ENCODE measurements at places on chromosomes 16 and 17.

DNA sequence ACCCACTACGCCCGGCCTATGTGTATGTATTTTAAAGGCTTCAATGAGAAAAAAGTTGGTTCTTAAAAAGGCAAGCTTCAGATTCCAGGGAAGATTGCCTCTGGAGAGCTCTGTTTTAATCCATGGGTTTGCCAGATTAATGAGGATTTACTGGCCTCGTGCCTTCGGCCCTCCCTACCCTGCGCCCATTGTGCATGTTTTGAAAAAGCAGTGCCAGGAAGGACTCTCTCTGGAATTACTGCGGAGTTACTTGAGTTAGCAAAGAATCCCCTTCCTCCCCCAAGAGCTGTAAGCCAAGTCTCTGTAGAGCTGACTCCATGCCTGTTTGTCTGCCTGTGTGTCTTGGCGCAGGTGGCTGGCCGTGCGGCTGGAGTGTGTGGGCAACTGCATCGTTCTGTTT, 98.9 kb downstream of the ABCC6 start:
- DNase-seq = no peak

DNA sequence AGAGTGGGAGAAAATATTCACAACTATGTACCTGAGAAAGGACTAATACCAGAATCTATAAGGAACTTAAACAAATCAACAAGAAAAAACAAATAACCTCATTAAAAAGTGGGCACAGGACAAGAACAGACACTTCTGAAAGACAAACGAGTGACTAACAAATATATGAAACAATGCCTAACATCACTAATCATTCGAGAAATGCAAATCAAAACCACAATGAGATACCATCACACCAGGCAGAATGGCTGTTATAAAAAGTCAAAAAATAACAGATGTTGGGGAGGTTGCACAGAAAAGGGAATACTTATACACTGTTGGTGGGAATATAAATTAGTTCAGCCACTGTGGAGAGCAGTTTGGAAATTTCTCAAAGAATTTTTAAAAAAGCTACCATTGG, 83.5 kb upstream of the WSCD1 start:
- DNase-seq = no peak

DNA sequence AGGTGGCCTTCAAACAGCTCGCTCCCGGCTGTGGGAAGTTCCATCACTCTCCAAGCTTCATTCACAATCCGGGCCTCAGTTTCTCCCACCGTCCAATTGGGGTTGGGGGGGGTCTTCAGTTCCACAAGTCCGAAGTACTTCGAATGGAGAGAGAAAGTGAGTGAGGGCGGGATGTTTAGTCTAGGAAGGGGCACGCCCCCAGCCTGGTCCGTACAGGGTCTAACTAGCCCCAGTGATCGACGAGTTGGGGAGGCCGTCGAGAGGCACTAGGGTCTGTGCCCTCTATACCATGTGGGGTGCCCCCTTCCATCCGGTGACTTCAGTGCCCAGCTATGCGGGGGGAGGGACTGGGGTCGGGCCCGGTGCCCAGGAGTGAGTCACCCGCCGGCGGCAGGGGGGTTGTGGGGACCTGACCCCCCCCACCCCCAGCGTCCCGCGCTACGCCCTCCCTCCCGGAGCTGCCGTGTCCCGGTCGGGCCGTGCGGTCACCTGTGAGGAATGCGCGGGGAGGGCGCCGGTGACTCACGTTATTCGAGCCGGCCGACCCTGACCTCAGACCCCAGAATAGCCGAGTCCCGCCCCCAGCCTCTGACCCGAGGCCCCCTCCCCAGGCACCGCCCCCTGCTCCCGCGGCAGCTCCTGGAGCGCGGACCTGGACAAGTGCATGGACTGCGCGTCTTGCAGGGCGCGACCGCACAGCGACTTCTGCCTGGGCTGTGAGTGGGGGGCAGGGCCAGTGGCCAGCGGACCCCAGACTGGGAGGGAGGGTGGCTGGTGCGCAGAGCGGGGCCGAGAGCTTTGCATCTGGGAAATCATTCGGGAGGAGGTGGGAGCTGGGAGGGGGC, 658 bp downstream of the TNFRSF12A start:
- DNase-seq = peak; percentile 84

GRCh38 chr16:1949507-1949906, 5.0 kb downstream of the RPL3L start:
- no peak for DNase-seq

GRCh38 chr17:8822401-8823035, 23.4 kb upstream of the MFSD6L start:
- DNase-seq = no peak

GRCh38 chr16:457732-458400, 32.4 kb downstream of the RAB11FIP3 start:
- DNase-seq = no peak

DNA sequence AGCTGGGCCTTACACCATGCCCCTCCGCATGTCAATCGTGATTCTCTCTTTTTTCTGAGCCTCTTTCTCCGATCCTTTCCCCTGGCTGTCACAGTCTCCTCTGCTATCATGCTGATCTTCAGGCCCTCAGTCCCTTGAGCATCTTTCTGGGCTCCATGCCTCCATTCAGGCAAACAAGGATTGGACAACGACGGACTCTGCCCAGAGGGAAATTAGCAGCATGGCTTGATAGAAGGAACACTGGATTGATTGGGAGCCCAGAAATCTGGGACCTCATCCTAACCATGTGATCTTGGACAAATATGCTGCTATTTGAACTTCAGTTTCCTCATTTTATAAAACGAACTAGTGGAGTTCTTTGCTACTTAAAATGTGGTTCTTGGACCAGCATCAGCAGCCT, 19.6 kb upstream of the PHF12 start:
- no peak for DNase-seq

DNA sequence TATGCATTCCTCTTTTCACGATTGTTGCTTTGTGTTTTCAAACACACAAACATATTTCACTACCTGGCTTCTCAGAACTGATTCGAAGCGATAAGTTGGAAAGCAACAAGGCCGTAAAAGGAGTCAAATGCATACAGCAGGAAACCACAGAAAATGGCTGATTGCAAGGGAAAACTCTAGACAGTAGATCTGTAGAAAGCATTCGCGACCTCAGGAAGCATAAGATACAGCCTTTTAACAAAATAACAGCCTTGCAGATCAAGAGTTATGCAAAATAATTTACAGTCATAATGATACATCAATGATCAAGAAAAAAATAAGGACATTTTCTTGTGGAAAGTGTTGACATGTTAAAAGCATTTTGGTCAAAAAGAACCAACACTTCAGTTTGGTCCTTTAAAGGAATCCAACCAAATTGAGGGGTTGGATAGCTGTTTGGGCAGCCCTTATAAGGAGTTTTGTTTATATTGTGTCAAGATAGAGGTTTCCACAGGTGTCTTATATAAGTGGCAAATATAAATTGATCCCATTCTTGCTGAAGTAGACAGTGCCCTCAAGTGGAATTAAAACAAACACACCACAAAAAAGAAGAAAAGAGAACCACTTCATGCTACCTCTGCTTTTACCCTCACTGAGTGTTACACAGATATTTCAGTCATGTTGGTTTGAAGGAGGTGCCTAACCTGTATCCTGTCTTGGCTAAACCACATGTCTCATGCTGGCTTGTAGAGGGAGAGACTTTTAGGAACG, 5.5 kb downstream of the CYLD start:
- DNase-seq = peak; percentile 35

GRCh38 chr17:62627904-62628633, 599 bp downstream of the MRC2 start:
- no peak for DNase-seq

- no peak for DNase-seq
Observed at GRCh38 chr16:19169082-19169639, 1.1 kb downstream of the SYT17 start.

DNA sequence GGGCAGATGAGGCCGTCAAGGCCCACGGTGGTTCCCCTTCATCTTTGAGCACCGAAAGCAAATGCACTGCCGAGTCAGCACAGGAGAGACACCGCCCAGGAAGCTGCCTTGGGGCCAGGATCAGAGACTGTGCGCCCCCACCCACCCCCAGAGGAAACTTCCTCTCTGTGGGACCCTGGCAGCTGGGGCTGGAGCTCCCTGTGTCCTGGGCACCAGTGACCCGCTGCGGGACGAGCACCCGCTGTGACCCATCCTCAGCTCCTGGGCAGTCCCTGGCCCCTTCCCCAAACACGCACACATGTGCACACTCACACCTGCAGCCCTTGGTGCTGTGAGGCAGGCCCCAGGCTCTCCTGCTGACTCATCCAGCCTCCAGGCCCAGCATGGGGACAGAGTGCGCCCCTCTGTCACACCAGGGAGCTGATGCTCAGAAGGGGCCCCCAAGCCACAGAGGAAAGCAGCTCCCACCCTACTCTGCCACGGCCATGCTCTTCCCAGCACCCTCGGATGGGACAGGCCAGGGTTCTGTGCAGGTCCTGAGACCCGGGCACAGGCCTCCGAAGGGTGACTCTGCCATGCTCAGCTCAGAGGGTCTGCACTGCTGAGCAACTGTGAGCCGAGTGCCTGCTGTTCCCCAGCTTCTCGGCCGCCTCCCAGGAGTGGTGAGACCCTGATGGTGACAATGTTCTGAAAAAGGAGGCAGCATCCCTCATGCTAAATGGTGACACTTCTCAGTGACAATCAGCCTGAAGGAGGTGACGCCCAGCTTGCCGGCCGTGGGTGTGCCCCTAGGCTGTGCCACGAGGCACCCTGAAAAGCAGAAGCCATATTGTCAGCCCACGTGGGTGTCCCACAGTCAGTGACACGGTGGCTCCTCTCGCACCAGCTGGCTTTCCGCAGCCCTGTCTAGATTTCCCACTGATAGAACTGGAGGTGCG, 3.6 kb downstream of the PIEZO1 start:
- DNase-seq = peak; percentile 81

GRCh38 chr17:73560661-73561060, 83.6 kb downstream of the SDK2 start:
- DNase-seq = no peak

- DNase-seq = no peak
Observed at GRCh38 chr16:66070140-66070917, 296.2 kb upstream of the CDH5 start.

DNA sequence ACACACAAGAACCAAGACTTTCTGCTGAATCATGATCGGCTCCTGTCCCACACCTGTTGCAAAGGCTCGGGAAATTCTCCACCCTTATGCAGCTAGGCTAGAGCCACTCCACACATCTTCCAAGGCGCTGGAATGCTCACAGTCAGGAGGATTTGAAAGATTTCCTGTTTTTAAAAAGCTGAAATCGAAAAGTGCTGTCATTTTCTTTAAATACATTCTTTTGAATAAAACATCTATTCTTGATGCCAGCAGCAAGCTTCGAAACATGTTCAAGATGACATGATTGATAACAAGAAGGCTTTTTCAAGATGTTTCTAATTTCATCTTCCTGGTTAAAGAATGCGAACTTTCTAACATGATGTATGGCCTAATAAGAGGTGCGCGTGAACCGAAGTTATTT, 219.7 kb upstream of the CDH5 start:
- no peak for DNase-seq

DNA sequence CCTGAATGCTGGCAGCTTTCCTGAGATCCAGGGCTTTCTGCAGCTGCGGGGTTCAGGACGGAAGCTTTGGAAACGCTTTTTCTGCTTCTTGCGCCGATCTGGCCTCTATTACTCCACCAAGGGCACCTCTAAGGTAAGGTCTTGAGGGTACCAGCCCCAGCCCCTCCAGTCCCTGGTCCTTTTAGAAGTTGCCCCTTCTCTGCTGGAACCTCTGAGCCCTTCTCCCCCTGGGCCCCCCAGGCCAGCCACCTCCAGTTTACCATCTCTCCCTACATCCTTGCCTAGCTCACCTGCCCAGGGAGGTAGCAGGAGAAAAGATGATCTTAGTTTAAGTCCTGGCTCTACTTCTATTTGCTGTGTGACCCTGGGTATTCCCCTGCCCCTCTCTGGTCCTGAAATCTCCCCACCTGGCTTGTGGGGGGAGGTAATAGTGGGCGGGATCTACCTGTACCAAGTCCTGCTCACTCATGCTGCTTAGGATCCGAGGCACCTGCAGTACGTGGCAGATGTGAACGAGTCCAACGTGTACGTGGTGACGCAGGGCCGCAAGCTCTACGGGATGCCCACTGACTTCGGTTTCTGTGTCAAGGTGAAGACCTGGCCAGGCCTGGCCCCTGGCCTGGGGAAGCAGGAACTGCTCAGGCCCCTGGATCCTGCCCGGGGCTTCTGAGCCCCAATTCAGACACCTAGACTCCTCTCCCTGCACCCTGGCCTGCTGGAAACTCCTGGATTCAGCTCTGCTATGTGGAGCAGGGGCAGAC, 6.5 kb downstream of the GRB7 start:
- no peak for DNase-seq

DNA sequence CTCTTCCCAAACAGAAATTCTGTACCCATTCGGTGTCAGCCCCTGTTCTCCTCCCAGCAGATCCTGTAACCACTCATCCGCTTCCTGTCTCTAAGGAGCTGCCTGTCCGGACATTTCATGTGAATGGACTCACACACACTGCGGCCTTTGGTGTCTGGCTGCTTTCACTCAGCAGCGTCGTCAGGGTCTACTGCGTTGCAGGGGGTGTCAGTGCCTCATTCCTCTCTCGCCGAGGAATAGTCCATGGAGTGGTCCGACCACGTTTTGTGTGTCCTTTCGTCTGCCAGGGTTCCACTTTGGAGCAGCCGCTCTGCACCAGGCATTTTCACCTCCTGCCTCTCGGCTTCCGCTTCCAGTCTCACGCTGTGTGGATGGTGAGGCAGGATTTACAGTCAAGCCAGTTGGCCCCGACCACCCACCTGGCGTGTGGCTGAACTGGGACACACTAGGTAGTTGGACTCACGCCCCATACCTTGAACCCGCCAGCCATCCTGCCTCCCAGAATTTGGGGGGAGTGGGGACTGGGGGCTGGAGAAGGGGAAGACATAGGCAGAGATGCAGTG, 188.2 kb upstream of the CIBAR2 start:
- DNase-seq = no peak

- DNase-seq = no peak
Observed at GRCh38 chr16:79632289-79632688, 31.8 kb upstream of the MAF start.

- no peak for DNase-seq
Observed at GRCh38 chr17:66968916-66969315, 4.4 kb downstream of the CACNG4 start.

GRCh38 chr17:5096731-5097100, 15.0 kb downstream of the ZNF232 start:
- no peak for DNase-seq

DNA sequence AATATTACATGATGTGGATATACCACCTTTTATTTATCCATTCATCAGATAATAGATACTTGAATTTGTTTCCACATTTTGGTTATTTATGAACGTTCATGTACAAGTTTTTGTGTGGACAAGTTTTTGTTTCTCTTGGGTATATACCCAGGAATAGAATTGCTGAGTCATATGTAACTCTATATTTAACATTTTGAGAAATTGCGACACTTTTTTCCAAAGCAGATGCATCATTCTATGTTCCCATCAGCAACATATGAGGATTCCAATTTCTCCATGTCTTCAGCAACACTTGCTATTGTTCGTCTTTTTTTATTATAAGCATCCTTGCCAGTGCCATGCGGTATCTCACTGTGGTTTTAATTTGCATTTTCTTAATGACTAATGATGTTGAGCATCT, 93.9 kb downstream of the GSG1L start:
- DNase-seq = no peak
